ENCODE measurements at places on chromosomes 16 and 17.

GRCh38 chr17:4090898-4091297 lies 51.9 kb downstream of the ZZEF1 start:
- peak; percentile 57 for DNase-seq

DNA sequence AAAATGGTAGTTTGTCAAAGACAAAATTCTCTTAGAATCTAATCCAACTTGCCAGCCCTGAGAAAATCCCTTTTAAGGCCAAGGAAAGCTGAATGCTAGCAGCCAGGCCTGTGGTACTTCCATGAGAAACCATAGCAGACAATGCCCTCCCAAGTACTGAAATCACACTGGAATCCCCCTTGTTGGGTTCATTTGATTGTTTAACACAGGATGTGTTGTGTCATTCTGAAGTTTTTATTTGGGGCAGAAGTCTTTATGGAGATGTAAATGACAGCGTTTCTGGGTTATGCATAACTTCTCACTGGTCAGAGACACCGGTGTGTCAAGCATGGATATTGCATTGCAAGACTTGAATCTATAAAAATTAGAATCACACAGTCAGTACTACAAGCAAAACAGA lies 6.0 kb upstream of the ARL2BP start:
- no peak for DNase-seq

DNA sequence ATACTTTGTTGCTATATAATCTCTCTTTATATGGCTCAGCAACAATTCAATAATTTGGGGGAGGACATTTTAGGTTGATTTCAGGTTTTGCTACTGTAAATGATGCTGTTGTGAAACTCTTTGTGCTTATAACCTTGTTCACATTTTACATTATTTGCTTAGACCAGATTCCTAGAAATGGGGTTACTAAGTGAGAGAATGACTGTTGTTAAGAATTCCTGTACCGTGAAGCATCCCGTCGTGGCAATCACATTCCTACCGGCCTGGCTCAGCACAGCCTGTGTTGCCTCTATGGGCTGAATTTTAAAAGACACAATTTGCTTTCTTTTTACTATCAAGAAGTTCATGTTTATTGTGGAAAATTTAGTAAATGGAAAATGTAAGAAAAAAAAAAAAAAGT lies 31.4 kb downstream of the B9D1 start:
- peak; percentile 92 for DNase-seq

- DNase-seq: no peak
Observed at GRCh38 chr16:85428899-85429775, 184.0 kb upstream of the GSE1 start.

DNA sequence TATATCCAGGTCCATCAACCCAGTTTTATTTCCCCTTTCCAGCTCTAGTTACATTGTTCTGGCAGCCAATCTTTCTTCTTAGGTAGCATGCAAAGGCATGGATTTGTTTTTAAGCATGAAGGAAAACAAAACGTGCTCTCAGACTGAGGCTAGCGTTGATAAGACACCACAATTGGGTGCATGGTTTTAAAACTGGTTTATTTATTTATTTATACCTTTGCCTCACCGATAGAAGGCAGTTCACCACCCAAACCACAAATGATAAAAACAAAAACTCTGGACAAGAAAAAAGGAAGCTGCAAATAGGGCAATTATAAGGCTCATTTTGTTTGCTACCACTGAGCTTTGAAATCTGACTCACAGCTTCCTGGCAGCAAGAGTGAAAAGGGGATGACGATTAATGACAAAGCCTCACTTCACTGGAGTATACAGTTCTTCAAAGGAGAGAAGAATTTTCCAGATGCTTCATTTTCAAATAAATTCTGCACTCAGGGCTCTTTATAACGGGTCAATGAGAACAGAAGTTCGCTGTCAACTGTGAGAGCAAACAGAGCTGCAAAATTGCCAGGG lies 278.4 kb upstream of the IRX5 start:
- no peak for DNase-seq

DNA sequence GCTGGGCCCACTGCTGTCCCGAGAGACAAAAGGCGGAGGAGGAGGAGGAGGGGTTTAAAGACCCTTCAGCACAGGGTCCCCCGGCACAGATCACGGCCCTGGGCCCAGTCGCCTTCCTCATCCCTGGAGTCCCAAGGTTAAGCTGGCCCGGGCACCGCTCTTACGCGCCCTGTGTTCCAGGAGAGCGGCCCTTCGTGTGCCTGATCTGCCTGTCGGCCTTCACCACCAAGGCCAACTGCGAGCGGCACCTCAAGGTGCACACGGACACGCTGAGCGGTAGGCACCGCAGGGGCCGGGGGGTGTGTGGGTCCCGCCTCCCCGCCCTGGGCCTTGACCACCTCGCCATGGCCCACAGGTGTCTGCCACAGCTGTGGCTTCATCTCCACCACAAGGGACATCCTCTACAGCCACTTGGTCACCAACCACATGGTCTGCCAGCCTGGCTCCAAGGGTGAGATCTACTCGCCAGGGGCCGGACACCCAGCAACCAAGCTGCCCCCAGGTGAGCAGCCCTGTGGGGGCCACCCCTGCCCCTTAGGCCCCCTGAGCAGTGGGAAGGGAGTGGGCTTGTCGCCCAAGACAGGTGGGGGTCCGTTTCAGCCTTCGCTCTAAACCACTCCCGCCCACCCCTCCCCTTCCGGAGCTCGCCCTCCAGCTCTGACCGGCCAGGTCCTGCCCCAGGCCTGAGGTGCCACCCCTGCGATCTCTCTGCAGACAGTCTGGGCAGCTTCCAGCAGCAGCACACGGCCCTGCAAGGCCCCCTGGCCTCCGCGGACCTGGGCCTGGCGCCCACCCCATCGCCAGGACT lies 37.6 kb upstream of the ZC3H18 start:
- no peak for DNase-seq

DNA sequence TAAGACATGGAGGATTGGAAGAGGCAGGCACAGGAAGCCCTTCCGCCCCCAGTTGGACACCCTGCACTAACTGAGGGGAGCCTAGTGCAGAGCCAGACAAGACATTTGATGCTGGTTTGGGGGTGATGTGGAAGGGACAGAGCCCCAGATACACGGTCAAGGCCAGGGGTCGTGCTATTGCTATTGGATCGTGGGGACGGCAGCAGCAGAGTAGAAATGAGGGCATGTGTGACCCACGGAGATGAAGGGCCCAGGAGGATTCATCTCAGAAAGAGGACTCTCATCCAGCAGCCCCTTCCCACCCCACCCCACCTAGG lies 2.0 kb upstream of the VAMP2 start:
- no peak for DNase-seq

- DNase-seq: no peak
Observed at GRCh38 chr17:2782055-2782454, 14.2 kb upstream of the RAP1GAP2 start.

DNA sequence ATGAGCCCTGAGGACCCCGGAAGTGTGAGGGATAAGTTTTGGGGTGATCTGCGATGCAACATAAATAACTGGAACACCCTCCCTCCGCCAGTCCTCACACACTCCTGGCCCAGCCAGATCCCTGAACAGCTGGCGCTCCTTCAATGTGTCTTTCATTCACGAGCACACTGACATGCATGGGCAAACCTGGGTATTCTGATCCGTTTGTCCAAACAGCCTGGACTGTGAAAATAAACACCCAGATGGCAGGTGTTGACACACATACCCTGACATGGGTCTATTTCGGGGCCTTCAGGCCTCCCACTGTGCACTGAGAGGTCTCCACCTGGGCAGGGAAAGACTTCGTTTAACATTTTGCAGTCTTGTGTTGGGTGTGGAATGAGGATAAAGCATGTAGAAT lies 3.0 kb upstream of the CPNE2 start:
- no peak for DNase-seq

DNA sequence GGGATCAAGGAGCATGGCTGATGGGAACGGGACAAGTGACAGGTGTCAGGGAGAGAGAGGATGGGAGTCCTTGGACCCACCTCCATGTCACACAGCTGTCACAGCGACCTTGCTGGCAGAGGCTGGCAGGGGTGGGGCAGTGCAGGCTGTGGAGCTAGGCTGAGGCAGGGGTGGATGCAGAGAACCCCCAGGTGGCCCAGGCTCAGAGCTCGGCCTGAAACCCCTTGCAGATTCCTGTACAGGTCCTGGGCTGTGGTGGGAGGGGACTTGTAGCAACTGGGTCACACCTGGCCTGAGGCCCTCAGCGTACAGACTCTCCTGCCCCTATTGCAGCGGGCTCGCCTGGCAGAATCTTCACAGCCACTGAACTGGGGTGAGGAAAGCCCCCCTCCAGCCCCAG lies 174.1 kb downstream of the NTN1 start:
- DNase-seq: no peak

DNA sequence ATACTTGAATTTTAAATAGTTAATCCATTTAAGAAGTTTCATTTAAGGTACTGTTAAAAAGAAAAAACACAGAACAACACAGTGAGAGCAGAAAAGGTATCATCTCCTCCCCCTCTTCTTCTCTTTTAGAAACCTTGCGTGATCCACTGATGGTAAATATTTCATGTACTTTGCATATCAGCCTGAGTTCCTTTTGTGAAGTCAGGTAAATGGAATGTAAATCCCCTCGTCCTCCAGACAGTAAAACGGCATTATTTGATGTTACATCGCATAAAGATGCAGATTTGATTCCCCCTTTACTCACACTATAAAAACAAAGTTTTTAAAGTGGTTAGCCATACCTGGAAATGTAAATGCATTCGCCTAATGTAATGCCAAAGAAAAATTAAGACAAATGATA lies 234.4 kb downstream of the WWOX start:
- DNase-seq: no peak

Measured in amniotic epithelial cell (primary cell).